Activated CD4-positive, CD25-positive, alpha-beta regulatory T cell treated with anti-CD3 and anti-CD28 coated beads, Interleukin-2, amount 50 U/mL, for 24 hours (primary cell): ENCODE measurements at places on chromosomes 11 and 22.

GRCh38 chr22:47064416-47064815, 302.0 kb downstream of the TBC1D22A start:
- ATAC-seq: no peak

- ATAC-seq: peak; percentile 25
Measured at GRCh38 chr11:69135420-69136363, 20.0 kb upstream of the SMIM38 start.

- no peak for ATAC-seq
Measured at GRCh38 chr11:17719938-17720795, 796 bp downstream of the MYOD1 start.

- no peak for ATAC-seq
Measured at GRCh38 chr11:93727985-93728791, 13.1 kb downstream of the TAF1D start.
